ENCODE measurements at places on chromosomes 3 and 15. TPM values are rescaled to one million over a fixed set of nuclear protein-coding genes. Genes with fewer than 3 reads are reported as not detected.

- H3K27ac ChIP-seq, result no peak overlapping the region
- H3K36me3 ChIP-seq, result no peaks in the 10 kb centered on the region
- H3K4me1 ChIP-seq, result no peaks in the 10 kb centered on the region
- no peak for DNase-seq
Observed at GRCh38 chr15:72847806-72848205, 64.2 kb upstream of the ADPGK start.

DNA sequence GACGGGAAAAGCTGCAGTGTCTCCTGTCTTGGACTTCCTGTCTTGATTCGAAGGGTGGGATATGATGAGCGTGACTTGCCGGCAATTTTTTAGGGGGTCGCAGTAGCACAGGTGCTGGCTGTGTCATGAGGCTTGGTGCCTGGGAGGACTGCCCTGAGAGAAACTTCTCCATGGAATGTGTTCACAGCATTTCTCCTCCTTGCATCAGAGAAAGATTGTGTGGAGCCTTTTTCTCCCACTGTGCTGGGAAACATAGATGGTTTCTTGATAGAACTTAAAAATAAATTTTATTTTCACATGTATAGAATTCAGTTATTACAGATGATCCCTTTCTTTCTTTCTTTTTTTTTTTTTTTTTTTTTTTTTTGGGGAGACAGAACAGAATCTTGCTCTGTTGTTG lies 121.4 kb downstream of the KLHL25 start:
- H3K4me1 ChIP-seq, result peaks cover 4% of the 10 kb centered on the region
- H3K27ac ChIP-seq, result no peak overlapping the region
- peaks cover 4% of the 10 kb centered on the region for H3K36me3 ChIP-seq
- no peaks in the 10 kb centered on the region for H3K27me3 ChIP-seq
- DNase-seq, result no peak

The OCA2 gene
- total RNA-seq, result 3.0 TPM

DNA sequence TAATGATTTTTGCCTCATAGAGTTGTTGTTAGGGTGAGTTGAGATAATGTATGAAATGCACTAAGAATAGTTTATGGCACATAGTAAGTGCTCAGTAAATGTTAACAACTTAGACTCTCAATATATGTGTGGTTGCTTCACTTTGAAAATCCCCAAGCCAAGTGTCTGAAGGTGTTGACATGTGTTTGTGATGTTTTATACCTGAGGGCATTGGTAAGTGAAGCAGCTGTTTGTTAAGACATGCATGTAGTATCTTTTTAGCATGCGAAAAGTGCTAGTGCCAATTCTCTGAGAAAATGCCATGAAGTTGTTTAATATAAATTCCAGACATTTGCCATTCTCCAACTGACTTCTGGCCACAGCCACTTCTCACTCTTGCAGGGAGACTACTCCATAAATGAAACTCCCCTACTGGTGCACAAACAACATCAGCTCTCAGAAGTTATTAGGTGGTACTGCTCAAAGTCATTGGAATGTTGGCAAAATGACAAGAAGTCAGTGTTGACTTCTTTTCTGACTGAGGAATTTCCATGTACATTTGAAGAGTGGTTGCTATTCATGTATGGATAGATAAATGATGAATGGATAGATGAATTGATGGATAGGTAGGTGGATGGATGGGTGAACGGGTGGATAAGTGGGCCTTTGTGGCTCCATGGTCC lies 103.6 kb upstream of the NUDT16 start:
- no peaks in the 10 kb centered on the region for H3K36me3 ChIP-seq
- no peak overlapping the region for H3K4me3 ChIP-seq
- no peaks in the 10 kb centered on the region for H3K4me1 ChIP-seq
- no peak overlapping the region for H3K27ac ChIP-seq

- H3K36me3 ChIP-seq, result no peaks in the 10 kb centered on the region
- H3K4me3 ChIP-seq, result no peak overlapping the region
- DNase-seq, result no peak
- no peak overlapping the region for H3K27ac ChIP-seq
- H3K27me3 ChIP-seq, result no peaks in the 10 kb centered on the region
Observed at GRCh38 chr3:168514252-168514651, 418.5 kb upstream of the GOLIM4 start.

The KBTBD12 gene
- 7.6 TPM for total RNA-seq

GRCh38 chr3:42680271-42680670 lies 5.1 kb upstream of the KLHL40 start:
- H3K27me3 ChIP-seq, result no peaks in the 10 kb centered on the region
- H3K36me3 ChIP-seq, result no peaks in the 10 kb centered on the region
- H3K4me3 ChIP-seq, result no peak overlapping the region
- DNase-seq, result no peak
- H3K4me1 ChIP-seq, result peaks cover 3% of the 10 kb centered on the region

DNA sequence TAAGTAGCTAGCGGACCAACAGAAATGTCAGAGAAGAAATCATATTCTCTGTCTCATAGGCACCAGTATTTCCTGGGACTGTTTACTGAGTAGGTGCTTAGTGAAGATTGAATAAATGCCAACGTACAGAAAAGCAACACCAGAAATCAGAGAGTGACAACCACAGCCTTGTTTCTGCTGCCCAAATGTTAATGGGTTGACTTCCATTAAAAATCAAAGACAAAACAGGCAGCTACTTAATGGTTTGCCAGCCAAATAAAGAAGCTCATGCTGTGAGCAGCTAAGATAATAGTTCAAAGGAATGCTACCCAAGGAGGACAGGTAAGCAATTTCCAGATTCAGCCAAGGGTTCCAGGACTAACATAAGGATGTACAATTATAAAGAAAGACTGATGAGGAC lies 270.7 kb downstream of the THSD4 start:
- H3K27me3 ChIP-seq, result no peaks in the 10 kb centered on the region
- no peaks in the 10 kb centered on the region for H3K36me3 ChIP-seq
- no peak overlapping the region for H3K4me3 ChIP-seq
- H3K4me1 ChIP-seq, result peaks cover 12% of the 10 kb centered on the region
- no peak for DNase-seq

- no peaks in the 10 kb centered on the region for H3K36me3 ChIP-seq
Observed at GRCh38 chr3:168625477-168625876, 529.8 kb upstream of the GOLIM4 start.

DNA sequence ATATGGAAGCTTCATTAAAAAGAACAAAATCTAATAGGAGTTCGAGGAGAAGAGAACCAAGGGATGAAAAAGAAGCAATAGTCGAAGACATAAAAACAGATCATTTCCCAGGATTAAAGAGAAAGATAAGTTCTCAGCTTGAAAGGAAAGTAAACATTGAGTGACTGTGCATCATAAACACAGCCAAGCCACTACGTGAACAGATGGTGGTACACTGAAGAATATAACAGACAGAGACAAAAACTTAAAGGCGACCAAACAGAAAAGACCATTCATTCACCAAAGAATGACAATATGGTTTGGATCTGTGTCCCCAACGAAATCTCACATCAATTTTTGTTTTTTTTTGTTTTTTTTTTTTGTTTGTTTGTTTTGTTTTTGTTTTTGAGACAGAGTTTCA lies 210.8 kb upstream of the LINGO1 start:
- H3K36me3 ChIP-seq, result no peaks in the 10 kb centered on the region
- no peak overlapping the region for H3K27ac ChIP-seq
- H3K4me1 ChIP-seq, result no peaks in the 10 kb centered on the region
- no peak overlapping the region for H3K4me3 ChIP-seq

GRCh38 chr15:29432191-29433049 lies 162.8 kb upstream of the NSMCE3 start:
- DNase-seq, result no peak
- no peaks in the 10 kb centered on the region for H3K36me3 ChIP-seq
- no peaks in the 10 kb centered on the region for H3K27me3 ChIP-seq
- H3K4me3 ChIP-seq, result no peak overlapping the region

DNA sequence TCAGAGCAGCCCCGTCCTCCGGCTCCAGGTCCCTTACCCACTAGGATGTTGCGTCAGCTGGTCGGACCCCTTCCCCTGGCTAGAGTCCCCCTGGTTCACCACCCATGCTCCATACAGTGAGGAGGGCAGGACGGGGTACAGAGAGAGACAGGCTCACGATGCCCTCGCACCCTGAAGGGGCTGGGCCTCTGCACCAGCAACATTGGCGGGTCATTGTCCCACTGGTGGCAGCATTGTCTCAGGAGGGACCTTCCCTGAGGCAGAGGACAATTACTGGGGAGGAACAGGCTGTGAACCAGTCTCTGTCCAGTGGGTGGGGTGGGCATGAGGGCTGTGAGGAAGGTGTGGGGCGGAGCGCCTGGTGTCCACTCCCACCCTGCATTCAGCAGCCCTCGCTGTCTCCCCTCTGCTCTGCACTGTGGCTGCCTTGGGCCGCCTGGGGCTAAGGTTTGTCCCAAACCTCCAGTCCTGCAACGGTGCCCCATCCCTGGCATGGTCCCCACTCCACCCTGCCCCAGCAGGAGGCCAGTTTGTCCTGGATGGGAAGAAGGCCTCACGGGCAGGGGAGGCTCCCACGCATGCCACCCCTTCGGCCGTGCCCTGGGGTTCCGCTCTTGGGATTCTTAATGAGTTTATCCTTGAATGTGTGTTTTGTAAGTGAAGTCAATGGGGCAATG lies 48.0 kb upstream of the KLF13 start:
- H3K36me3 ChIP-seq, result no peaks in the 10 kb centered on the region
- no peak overlapping the region for H3K4me3 ChIP-seq
- no peak overlapping the region for H3K27ac ChIP-seq
- H3K27me3 ChIP-seq, result no peaks in the 10 kb centered on the region

GRCh38 chr15:62270216-62270921 lies 105.3 kb upstream of the C2CD4B start:
- DNase-seq, result no peak
- no peak overlapping the region for H3K4me3 ChIP-seq
- H3K4me1 ChIP-seq, result no peaks in the 10 kb centered on the region
- H3K27me3 ChIP-seq, result no peaks in the 10 kb centered on the region

DNA sequence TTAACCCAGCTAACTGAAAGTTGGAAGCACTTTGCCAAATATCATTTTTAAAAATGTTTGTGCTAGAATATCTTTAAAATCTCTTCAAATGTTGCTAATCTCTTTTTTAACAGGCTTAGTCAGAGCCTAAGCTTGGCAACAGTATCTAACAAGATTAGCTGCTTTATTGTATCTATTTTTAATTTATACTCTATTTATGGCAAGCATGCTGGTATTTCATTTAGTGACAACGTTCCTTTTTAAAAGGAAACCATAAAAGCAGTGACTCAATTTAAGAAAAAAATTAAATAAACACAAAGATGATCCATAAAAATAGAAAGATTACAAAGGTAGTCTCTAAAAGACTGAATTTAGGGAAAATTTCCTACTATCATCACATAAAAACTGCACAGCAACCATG lies 40.5 kb downstream of the SLC12A6 start:
- no peak for DNase-seq
- H3K4me3 ChIP-seq, result no peak overlapping the region
- H3K4me1 ChIP-seq, result peaks cover 8% of the 10 kb centered on the region
- H3K27ac ChIP-seq, result peak overlapping the region; percentile 20
- H3K27me3 ChIP-seq, result no peaks in the 10 kb centered on the region

DNA sequence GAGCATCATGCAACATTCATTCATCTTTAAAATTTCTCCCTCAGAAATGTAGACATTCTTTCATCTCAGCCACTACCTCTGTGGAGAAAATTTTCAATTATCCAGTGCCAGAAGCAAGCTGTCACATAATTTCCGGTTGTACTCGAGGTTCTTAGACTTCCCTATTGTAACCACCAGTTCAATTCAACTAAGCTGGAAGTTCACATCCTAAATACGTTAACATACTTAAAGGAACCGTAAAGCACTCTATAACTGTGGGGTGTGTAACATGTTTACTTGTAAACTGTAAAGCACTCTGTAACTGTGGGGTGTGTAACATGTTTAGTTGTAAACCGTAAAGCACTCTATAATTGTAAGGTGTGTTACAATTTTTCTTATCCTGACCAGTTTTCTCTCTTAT lies 150.3 kb downstream of the PLCL2 start:
- no peak overlapping the region for H3K27ac ChIP-seq
- no peaks in the 10 kb centered on the region for H3K4me1 ChIP-seq
- H3K4me3 ChIP-seq, result no peak overlapping the region

GRCh38 chr3:99874237-99875002 lies 56.8 kb downstream of the CMSS1 start:
- no peak for DNase-seq
- peaks cover under 1% of the 10 kb centered on the region for H3K4me1 ChIP-seq
- peak overlapping the region; percentile 98 for H3K4me3 ChIP-seq
- peak overlapping the region; percentile 99 for H3K27ac ChIP-seq

The TPM1 gene
- total RNA-seq, result 861 TPM

DNA sequence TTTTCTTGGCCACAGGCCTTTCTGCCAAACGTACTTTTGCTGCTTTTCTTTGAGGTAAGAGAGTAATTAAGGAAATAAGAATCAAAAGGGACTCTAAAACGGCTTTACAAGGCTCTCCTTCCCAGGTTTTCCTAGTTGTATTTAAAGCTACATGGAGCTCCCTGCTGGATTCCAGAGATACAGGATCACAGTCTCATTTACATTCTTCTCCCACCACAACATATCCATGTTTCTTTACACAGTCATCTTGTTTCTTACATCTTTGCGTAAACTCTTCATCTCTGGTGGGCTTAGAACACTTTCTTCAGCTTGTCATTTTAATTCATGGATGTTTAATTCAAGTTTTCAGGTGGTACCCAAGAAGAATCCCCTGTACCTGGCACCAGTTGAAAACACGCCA lies 117.6 kb upstream of the BFSP2 start:
- H3K4me3 ChIP-seq, result no peak overlapping the region
- H3K27me3 ChIP-seq, result no peaks in the 10 kb centered on the region
- H3K36me3 ChIP-seq, result no peaks in the 10 kb centered on the region
- no peak overlapping the region for H3K27ac ChIP-seq

DNA sequence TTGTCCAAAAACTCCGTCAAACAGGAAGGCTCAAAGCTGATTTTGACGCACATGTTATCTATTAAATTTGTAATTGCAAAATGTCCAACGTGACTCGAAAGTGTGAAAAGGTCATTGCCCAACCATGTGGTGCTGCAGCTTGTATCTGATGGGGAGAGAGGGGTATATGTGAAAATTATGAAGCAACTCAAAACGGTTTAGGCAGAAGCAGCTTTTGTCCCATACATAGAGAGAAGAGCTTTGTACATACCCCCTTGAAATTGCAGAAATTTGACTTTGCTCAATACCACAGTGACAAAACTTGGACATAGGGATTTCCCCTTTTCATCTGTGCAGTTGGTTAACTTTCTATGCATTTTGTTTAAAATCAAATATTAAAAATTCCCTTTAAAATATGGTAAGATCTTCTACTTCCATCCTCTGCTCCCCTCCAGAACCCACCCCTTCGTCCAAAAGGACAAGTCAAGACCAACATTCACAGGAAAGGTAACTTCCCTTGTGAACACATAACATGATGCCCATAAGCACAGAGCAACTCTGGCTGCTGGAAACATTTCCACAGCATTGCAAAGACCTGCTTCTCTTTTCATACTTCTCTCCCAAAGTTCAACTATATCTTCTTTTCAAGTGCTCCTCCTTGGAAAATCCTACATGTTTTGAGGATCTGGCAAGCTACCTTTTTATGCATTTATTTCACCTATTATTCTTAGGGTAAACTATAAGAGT lies 253.7 kb upstream of the THBS1 start:
- no peak overlapping the region for H3K4me3 ChIP-seq
- no peak for DNase-seq
- no peak overlapping the region for H3K27ac ChIP-seq
- H3K27me3 ChIP-seq, result peaks cover 1% of the 10 kb centered on the region
- no peaks in the 10 kb centered on the region for H3K4me1 ChIP-seq
- H3K36me3 ChIP-seq, result no peaks in the 10 kb centered on the region
